ENCODE measurements at places on chromosomes 12 and 14.

- DNase-seq = no peak
Observed at GRCh38 chr12:116656306-116656705, 81.6 kb downstream of the SPRING1 start.

GRCh38 chr12:70733385-70733784 lies 96.2 kb upstream of the PTPRB start:
- peak; percentile 72 for DNase-seq

GRCh38 chr14:103008768-103009357 lies 48.5 kb downstream of the CDC42BPB start:
- DNase-seq = peak; percentile 25

- no peak for DNase-seq
Observed at GRCh38 chr14:56324856-56325699, 206.9 kb downstream of the PELI2 start.

GRCh38 chr14:50148799-50149198 lies 32.4 kb upstream of the VCPKMT start:
- DNase-seq = no peak

GRCh38 chr14:69716478-69717187 lies 50.3 kb upstream of the SRSF5 start:
- no peak for DNase-seq

- DNase-seq = no peak
Observed at GRCh38 chr14:89702876-89703200, 251.7 kb downstream of the EFCAB11 start.

DNA sequence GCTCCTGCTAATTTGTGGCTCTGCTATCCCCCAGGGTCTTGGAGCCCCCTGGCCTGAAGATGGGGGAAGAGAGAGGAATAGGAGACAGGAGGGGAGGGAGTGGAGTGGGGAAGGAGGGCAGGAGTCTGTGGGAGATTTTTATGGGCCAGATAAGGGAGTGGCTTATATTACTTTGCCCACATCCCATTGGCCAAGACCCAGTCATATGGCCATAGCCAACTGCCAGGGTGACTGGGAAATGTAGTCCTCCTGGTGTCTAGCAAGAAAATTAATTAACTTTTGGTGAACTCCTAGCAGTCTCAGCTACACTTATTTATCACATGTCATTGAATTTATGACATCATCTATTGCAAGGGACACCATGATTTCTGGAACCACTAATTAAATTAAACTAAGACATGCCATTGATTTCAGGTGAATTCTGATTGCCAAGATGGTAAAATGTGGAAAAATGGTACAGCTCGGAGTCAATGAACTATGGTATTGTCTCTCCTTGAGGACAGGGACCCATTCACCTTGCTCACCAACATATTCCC lies 50.3 kb downstream of the ESRRB start:
- DNase-seq = no peak

- DNase-seq = no peak
Observed at GRCh38 chr14:75370416-75371205, 57.2 kb upstream of the JDP2 start.

- DNase-seq = peak; percentile 45
Observed at GRCh38 chr14:58107947-58108552, 44.0 kb downstream of the ARMH4 start.

DNA sequence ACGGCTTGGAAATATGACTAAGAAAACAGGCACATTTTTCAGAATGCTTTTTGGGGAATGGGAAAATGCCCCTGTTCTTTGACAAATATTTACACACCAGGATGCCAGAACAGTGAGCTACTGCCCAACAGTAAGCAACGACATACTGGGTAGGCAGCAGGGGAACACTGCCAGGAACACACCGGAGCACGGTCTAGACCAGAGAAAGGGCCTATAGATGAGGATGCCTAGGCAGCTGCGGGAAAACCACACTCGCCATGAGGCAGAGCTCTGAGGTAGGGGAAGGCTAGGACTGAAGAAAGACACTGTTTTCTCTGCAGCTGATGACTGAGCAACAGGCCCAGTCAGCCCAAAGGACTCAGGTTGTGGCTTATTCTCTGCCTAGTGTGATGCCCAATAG lies 45.9 kb upstream of the COL2A1 start:
- no peak for DNase-seq
